ENCODE measurements at places on chromosomes 2 and 18.

- no peak for DNase-seq
These were observed 56.1 kb downstream of the SLC35F5 start for GRCh38 chr2:113700186-113700841.

- no peak for DNase-seq
These were observed 187.9 kb downstream of the VAPA start for GRCh38 chr18:10101729-10102128.

- DNase-seq = no peak
These were observed 468.3 kb downstream of the MEIS1 start for GRCh38 chr2:66903183-66903582.

DNA sequence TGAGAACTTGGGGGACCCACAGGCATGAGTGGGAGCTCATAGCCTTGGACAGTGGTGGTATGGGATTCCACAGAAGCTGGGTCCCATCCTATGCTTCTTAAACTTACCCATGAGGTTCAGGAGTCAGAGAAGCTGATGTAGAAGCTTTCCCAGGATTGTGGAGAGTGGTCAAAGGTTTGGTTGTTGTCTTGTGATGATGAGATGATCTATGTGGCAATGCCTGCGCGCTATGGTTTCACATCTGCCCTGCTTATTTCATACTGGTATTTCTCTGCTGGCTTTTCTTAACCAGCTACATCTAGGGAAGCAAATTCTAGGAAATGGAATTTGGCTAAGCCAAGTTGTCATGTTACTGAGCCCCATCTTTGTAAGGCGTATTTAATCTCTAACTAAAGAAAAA lies 168.6 kb downstream of the ZNF407 start:
- DNase-seq = no peak

GRCh38 chr2:197952540-197953202 lies 148.3 kb downstream of the PLCL1 start:
- no peak for DNase-seq

DNA sequence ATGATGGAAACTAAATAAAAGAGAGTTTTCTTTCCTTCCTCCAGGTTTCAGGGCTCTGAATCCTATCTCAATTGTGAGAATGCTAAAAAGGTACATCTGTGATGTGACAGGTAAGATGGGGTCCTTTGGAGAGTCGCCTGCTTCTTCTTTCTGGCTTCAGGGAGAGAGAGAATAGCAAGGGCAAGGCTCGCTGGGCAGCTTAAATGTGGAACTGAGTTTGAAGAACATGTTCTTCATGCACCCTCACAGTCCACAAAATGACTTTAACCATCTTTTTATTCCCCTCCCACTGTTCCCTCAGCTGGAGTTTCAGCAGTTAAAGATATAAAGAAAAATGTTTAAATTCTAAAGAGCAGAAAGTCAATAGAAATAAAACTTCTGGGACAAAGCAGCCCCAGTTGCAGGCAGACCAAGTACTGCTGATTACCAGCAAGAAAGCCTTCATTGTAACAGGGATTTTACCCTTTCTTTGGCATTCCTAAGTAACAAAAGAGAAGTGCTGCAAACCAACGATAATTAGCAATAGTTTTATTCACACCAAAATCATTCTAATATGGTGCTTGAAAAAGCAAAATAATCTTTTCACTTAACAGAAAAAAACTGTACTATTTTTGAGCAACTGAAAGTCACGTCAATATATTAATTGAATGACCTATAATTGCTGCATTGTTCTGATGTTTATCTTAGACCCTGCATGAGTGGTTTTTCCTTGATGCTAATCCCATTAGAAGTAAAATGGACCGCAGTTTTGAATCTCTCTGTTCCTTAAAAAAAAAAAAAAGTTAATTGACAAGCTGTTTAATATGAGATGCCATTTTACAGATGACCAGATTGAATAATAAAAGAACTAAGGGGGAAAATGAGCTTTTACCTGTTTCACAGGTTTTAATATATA lies 61.5 kb downstream of the LRP2 start:
- no peak for DNase-seq

- peak; percentile 46 for DNase-seq
These were observed 145.4 kb upstream of the RIOK3 start for GRCh38 chr18:23307567-23308295.

GRCh38 chr2:180017784-180018183 lies 10.7 kb upstream of the CWC22 start:
- DNase-seq = peak; percentile 71

DNA sequence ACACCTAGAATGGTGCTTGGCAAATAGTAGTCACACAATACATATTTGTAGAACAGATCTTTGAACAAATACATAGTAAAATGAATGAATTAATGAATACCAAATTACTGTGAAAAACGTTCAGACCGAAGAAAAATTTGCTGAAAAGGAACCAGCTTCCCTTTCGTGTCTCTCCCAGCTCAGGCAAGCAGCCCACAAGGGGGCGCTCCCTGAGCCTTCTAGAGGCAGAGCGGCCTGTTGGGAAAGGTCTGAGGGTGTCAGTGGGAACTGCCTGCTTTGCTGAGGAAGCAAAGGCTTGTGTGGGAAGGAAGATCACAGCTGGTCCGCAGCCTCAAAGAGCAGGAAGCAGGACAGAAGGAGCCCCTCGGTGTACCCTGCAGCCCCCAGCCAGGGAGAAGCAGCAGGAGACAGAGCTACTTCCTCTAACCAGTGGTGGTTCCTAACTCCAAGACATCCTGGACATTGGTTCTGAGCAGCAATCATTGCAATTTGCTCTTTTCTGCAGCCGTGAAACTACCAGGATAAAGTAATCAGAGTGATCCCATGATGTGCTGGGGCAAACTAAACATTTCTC lies 231.1 kb downstream of the ANKRD30B start:
- no peak for DNase-seq

- peak; percentile 8 for DNase-seq
These were observed 177.5 kb upstream of the GATA6 start for GRCh38 chr18:21991886-21992285.

- no peak for DNase-seq
These were observed 40.1 kb downstream of the KCTD18 start for GRCh38 chr2:200469708-200470211.

- no peak for DNase-seq
These were observed 1.4 kb upstream of the SIX2 start for GRCh38 chr2:45010702-45011012.

DNA sequence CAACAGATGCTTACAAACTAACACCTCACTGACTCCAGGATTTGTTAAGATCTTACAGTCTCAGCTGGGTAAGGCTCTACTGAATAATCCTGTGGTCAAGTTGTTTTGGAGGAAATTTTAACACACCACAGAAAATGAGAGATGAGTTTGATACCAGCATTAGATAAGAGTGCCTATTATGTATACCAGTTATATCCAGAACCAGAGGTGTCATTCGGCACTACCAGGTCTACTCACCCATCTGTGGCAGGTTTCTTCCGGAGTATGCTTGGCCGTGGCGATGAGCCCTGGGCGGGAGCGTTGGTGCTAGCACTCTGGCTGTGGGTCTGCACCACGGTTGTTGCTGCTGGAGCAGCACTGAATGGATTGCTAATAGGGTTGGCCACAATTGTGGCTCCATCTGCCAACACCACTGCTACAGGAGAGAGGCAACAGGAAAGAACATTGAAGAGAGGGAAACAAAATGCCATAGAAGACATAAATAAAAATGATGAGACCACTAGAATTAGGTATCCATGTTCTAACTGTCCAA lies 41.2 kb downstream of the SAP130 start:
- DNase-seq = no peak

DNA sequence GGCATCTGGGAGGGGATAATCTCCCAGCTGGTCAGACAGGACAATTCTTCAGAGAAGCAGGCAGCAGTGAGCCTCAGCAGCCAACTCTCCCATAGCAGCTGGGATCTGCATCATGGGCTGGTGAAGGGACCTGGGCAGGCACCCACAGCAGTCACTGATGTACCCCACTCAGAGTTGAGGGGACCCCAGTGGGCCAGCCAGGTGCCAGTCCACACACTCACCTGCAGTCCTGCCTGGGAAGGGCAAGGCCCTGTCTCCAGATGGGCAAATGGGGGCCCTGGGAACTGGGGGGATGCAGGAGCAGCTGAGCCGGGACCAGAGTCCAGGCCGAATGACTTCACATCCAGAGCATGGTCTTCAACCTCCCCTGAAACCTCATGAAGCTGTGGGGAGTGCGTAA lies 170.4 kb downstream of the ZFP36L2 start:
- no peak for DNase-seq

GRCh38 chr18:63888470-63889190 lies 1.1 kb downstream of the SERPINB2 start:
- DNase-seq = peak; percentile 70

DNA sequence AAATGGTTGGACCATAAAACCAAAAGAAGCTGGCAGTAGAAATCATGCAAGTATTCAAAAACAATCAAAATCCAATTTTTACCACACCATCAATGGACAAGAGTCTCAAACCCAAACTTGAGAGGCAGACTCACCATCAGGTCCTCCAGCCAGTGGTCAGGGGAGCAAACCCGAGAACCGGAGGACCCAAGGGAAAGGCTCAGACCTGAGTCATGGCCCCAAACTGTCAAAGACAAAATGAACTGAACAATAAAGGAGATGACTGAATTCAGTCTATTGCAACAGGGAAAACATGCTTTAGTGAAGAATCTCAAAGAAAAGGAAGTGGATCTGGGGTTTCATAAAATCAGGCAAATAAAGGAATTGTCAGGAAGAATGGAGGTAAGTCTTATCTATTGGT lies 150.7 kb upstream of the MGAT5 start:
- DNase-seq = no peak

DNA sequence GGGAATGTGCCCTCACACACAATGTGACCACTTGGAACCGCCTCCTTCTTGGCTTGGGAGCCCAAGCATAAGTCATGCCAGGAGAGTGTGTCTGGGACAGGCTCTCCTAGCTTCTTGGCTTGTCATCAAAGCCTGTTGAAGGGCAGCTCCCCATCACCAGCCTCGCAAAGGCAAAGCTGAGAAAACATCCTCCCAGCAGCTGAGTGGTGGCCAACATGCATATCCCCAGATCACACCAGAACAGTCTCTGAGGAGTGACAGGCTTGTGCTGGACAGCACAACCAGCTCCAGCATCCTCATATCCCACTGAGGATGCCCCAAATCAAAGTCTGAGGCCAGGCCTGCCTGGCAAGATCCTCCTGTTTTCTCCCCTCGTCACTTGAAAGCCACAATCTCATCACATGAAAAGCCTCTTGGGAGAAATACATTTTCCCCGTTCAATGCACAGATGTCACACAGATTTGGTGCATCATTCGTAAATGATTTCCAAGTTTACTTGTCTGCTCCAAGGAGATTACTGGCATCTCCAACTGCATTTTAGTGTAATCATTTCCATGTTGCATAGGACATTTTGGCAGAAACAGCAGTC lies 269.3 kb downstream of the TTC32 start:
- peak; percentile 39 for DNase-seq

DNA sequence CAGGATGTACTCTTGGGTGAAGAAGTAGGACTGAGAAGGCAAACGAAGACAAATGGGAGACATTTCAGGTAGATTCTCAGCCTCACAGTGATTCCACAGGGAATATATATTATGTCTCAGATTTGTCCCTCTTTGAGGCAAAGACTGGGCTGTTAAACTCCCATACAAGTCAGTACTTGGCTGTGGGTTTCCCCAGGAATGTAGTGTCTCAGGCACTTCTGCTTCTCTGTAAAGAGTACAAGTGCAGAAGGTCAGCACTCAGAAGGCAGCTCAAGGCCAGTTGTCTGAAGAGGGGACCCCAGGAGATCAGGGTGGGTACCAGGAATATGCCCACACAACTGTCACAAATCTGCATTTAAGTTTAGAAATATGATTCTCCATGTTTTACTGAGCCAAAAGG lies 39.9 kb upstream of the COBLL1 start:
- peak; percentile 56 for DNase-seq

- DNase-seq = no peak
These were observed 74.7 kb downstream of the CD28 start for GRCh38 chr2:203781151-203781550.

Measured in epithelial cell of esophagus (primary cell).